ENCODE measurements at places on chromosomes 1 and 21.

GRCh38 chr1:232393444-232394146 is 236.3 kb downstream of the SIPA1L2 start:
- no peak for DNase-seq

DNA sequence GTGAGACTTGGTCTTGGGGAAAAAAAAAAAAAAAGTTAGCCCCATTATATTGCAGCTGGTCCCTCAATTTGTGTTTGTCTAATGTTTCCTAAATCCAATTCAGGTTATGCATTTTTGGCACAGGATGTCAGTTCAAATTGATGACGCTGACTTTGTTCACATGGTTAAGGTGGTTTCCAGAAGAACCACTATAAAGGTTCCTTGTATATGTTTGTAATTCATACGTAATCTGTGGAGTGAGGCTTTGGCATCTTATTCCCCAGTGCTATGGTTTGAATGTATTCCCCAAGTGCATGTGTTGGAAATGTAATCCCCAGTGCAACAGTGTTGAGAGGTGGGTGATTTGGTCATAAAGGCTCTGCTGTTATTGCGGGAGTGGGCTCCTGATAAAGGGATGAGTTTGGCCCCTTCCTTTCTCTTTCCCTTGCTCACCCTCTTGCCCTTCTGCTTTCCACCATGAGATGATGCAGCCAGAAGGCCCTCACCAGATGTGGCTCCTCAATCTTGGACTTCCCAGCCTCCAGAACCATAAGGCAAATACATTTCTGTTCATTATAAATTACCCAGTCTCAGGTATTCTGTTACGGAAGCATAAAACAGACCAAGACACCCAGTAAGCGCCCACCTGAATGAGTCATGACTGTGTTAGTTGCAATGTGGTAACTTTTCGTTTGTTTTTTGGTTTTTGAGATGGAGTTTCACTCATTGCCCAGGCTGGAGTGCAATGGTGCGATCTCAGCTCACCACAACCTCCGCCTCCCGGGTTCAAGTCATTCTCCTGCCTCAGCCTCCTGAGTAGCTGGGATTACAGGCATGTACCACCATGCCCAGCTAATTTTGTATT is 19.5 kb upstream of the HLCS start:
- DNase-seq = no peak

GRCh38 chr1:93007941-93008577 is 46.8 kb upstream of the DIPK1A start:
- DNase-seq = no peak

GRCh38 chr1:77976433-77977076 is 2.3 kb downstream of the FUBP1 start:
- DNase-seq = no peak

- DNase-seq = no peak
These were observed 54.3 kb downstream of the SLX9 start for GRCh38 chr21:44994047-44994694.

DNA sequence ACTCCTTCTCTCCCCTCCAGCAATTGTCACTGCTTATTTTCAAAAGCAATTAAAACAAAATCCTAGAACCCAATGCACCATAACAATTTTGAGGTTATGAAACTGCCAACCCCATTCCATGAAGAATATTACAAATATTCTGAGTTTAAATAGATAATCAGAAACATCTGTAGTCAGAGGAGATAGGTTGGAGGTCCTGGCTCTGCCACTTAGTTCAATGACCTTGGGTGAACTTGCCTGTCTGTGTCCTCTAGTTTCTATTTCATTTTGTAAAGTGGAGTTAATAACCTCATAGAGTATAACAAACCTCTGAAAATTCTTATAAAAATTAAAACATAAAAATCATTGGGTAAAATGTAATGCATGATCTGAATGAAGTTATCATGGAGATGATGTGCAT is 164.6 kb downstream of the KCTD3 start:
- no peak for DNase-seq

DNA sequence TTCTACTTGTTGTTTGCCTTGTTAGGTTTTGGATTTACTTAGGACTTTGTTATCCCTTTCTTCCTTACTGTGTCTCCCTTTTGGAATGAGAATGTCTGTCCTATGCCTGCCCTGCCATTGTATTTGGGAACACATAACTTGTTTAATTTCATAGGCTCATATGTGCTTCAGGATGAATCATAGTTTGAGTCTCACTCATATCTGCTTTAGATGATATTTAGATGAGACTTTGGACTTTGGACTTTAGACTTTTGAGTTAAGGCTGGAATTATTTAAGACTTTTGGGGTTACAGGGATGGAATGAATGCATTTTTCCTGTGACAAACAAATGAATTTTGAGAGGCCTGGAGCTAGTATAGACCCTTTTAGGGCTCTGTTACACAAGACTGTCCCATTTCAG is 33.4 kb downstream of the PSMG1 start:
- no peak for DNase-seq

DNA sequence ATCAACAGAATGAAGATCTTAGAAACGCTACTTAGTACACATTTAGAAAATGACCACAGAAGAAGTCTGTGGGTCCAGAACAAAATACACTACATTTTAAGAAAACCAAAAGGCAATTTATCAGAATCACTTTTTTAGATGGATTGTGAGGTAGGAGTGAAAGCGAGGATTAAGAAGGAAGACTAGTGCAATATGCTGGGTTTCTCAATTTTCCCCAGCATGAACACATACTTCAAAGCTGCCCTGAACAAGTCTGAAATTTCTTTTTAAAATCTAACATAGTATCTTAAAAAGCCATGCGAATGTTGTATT is 200.5 kb downstream of the SLC45A1 start:
- DNase-seq = no peak

- no peak for DNase-seq
These were observed 87.8 kb upstream of the CD34 start for GRCh38 chr1:207998691-207999090.

- no peak for DNase-seq
These were observed 6.1 kb upstream of the MTF1 start for GRCh38 chr1:37865348-37866120.

- no peak for DNase-seq
These were observed 26.0 kb downstream of the RCOR3 start for GRCh38 chr1:211285196-211285595.

- no peak for DNase-seq
These were observed 3.1 kb upstream of the PER3 start for GRCh38 chr1:7780976-7781375.

DNA sequence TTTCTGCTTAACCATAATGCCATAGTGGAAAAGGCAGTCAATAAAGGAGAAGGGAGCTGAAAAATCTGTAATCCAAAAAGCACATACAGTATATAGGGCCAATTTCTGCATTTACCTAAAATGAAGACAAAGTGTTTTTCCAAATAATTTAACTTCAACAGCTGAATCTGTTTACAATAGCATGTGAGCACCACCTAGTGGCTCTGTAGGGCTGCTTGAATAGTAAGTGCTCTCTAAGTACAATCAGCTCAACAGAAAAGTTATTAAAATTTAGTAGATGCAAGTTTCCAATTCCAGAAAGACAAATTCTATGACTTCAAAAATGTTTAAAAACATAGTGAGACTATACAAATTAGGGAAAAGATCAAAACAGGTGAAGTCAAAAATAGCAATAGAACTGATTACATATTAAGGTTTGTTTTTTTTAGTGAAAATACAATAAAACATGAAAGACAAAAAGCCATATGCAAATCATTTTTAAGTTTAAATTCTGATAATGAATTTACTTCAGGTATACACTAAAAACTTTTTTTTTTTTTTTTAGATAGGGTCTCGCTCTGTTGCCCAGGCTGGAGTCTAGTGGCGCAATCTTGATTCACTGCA is 220.0 kb downstream of the SETD4 start:
- peak; percentile 64 for DNase-seq

DNA sequence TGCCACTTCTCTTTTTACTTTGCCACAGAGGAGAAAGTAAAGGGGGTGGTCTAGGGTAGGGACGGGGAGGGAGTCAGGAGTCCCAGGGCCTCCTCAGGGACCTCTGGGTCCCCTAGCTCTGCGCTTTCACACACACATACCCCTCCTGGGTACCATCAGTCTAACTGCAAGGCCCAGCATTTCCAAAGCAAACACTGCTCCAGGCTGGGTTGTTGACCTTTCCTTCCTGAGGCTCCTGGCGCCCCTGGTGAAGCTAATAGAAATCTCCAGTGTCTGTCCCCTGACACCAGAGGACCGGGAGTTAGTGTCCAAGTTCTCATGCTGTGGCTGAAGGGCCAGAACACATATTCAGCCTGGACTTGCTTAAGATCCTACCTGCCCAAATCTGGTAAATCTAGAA is 3.9 kb downstream of the TMEM63A start:
- no peak for DNase-seq

DNA sequence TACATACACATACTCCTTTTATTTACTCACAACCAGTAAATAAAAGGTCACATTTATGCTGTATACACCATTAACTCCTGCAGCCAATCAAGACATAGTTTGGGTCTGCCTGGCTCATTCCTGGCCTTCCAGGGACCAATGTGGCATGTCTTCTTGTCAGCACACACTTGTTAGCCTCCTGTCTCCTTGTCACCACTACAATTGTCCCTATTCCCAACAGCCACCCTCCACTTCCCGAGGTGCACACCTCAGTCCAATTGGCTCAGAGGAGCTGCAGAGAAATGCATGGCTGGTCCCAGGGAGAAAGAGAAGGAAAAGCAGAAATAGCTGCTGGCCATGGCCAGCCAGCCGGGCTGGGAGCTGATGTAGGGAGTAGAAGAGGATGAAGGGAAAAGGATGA is 116.9 kb downstream of the PLXNA2 start:
- no peak for DNase-seq

DNA sequence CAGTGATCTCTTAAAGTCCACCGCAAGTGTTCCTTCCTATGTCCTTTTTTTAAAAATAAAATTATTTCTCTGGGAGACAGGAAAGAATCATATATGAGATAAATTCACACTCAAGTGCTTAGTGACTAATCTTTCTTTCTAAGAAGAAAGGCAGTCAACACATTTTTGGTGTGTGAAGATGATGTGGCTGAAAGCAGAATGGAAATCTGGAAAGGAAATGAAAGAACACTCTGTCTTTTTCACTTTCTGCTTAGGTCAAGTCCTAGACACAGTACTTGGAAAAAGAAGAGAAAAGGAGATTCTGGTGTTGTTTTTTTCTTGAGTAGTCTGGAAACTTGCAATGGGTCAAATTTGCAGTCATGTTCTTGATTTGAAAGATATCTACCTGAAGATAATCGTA is 45.5 kb upstream of the PRRX1 start:
- no peak for DNase-seq

DNA sequence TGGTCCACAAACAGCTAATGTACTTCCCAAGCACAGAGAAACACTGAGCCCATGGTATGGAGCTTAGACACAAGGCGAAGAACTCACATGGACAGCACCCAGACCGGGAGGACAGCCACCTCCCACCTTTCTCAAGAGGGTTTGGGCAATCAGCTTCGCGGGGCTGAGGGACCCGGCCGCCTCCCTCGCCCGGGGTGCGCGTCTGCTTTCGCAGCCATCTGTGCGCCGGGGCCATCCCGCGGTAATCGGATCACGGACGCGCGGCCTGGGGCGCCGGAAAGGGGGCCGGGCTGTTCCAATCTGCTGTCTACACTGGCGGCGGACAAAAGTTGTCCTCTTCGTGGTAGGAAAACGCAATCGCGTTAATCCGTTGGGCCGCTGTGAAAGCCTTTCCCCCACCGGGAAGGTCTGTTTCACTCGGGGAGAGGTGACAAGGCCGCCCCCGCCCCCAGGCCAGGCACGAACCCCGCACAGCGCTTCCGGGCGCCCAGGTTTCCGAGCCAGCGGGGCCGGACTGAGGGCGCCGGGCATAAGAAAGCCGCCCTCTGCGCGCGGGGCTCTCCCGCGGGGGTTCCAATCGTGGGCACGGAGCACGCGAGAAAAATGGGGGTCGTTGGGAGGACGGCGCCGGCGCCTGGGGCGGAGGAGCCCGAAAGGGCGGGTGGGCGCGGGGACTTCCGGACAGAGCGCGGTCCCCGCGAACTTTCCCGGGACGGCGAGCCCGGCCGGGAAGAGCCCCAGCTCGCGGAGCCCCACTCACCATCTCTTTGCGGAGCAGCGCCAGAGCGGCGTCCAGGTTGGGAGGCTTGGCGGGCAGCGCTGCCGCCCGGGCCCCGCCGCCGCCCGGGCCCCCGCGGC is 664 bp downstream of the FAM89A start:
- DNase-seq = peak; percentile 42

- no peak for DNase-seq
These were observed 100.5 kb upstream of the ZBTB40 start for GRCh38 chr1:22350924-22351767.
